ENCODE measurements at places on chromosomes 1 and 21. TPM values are rescaled to one million over a fixed set of nuclear protein-coding genes. Genes with fewer than 3 reads are reported as not detected.

DNA sequence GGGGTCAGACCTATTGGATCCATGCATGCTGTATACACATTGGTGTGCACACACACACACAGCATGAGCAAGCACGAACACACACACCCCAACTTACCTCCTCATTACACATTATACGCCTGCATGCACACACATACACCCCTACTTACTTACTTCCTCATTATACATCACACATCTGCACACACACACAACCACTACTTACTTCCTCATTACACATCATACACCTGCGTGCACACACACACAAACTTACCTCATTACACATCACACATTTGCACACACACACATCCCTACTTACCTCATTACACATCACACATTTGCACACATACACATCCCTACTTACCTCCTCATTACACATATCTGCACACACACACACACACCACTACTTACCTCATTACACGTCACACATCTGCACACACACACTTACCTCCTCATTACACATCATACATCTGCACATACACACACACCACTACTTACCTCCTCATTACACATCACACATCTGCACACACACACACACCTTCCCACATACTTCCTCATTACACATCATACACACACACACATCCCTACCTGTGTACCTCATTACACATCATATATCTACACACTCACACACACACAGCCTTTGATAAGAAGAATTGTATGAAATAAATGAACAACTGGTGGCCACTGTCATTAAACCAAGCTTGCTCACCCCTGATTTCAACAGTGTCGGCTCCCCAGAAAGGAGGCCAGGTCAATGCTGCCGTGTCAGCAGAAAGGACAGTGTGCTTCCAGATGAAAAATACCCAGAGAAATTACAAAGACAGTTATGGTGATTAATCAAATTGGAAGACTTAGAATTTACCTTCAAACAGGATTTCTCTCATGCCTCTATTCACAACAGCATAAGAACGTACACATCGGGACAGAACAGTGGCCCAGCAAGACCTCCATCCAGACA, 117.8 kb downstream of the SETD4 start:
- no peak for DNase-seq

GRCh38 chr1:70805641-70806040, 242.0 kb downstream of the PTGER3 start:
- no peak for DNase-seq

FAM43B gene
- not detected for total RNA-seq

- no peak for DNase-seq
Observed at GRCh38 chr1:33098371-33098770, 17.4 kb downstream of the AZIN2 start.

CACNA1S gene
- not detected for total RNA-seq

- DNase-seq = no peak
Observed at GRCh38 chr21:26888931-26889330, 43.7 kb upstream of the ADAMTS1 start.

CATSPERE gene
- total RNA-seq = 1.9 TPM

- no peak for DNase-seq
Observed at GRCh38 chr1:91784616-91785015, 101.3 kb downstream of the TGFBR3 start.

DNA sequence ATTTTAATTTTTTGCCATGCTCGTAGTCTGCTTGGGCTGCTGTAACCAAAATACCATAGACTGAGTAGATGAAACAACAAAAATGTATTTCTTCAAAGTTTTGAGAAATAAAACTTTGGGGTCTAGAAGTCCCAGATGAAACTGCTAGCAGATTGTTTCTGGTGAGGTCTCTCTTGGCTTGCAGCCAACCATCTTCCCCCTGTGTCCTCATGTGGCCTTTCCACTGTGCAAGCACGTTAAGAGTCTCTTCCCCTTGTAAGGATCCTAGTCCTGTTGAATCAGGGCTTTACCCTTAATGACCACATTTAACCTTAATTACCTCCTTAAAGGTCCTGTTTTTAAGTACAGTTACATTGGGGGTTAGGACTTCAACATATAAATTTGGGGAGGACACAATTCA, 86.6 kb downstream of the PTBP2 start:
- peak; percentile 21 for DNase-seq

DNA sequence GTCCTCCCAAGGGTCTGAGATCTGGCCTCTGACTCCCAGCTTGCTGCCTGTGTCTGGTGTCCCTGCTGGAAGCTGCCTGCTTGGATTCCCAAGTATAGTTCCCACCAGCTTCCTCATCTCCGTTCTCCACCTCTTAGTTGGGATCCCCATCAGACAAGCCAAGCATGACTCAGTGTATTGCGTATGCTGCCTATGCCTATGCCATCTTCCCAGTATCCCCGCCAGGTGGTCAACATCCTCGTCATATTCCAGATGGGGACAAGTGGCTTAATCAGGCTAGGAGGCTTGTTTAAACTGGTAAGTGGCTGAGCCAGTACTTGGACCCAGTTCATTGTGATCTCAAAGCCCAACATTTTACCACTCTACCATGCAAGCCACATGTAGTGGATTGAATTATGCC, 204.4 kb downstream of the GRIK3 start:
- no peak for DNase-seq

DNA sequence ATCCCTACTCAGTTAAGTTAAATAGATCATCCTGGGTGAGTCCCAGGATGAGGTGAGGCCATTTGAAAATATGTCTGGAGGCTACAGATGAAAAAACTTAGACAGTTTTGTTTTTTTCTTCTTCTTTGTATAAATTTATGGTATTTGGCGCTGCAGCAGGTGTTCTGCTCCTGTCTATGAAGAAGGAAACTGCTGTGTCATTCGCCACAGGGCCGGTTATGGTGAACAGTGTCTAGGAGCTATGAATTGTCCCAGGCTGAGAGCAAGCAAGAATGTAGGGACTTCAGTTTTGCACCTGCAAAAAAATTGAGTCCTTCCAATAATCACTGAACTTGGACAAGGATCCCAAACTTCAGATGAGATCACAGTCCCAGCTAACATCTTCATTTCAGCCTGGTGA, 674.3 kb upstream of the RGS18 start:
- no peak for DNase-seq

- no peak for DNase-seq
Observed at GRCh38 chr1:17287130-17287776, 20.7 kb upstream of the PADI4 start.

DNA sequence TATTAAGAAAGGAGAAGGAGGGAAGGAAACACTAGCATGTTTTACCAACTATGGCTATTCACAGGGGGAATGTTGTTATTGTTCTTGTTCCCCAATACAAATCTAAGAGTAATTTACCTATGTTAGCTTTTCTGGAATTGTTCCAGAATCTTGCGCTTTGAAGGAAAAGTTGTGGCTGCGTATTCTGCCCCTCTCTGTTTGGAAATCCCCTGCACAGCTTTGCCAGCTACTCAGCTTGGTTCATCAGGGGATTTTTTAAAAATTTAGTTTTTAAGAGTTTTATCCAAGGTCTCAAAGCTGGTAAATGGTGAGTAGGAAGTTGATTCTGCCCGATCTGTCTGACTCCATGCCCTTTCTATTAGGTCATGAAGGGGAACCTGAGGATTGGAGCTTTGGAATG, 9.5 kb upstream of the IRF6 start:
- no peak for DNase-seq

DNA sequence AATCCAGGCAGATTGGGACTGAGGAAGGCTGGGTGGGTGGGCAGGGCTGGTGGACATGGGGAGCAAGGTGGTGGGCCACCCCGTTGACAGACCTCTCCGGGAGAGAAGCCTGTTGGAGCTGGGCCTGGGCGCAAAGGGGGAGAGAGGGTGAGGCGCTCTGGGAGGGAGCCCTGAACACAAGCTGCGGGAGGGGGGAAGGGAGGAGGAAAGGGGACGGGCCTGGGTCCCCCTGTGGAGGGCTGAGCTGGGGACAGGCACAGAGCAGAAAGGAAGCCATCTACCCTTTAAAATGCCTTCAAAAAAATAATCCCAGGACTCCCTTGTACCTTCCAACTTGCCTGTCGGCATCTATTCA, 161.8 kb downstream of the PSMG1 start:
- no peak for DNase-seq

DNA sequence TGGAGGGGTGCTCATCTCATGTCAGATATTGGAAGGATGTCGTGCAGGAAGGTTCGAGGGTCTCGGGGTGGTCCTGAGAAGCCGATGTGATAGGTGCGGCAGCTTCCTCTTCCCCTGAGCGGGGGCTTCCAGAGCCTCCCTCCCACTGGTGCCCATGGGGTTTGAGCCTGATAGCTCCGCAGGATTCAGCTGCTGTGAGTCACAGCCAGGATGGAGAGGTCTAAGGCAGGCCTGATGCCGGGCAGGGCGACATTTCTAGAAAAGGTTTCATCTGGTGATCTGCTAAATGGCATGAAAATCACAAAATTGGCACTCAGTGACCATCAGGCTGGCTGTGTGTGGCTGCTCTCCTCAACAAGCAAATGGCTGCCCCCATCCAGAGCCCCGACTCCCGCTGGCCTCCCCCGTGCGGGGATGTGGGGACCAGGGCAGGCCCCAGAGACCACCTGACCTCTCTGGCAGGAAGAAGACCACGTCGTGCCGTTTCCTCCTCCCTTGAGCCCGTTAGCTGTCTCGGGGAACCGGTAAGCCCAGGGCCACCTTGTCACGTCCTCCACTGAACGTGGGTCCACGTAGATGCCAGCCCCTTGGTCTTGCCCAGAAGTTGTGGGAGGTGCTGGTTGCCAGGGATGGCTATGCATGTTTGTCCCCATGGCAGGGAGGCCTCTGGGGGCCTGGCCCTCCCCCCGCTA, 66.1 kb downstream of the SKI start:
- no peak for DNase-seq

GRCh38 chr1:236604905-236605806, 840 bp upstream of the HEATR1 start:
- DNase-seq = no peak

IFFO2 gene
- 35.1 TPM for total RNA-seq

GRCh38 chr1:94385308-94385929, 32.8 kb upstream of the ABCD3 start:
- DNase-seq = no peak

DNA sequence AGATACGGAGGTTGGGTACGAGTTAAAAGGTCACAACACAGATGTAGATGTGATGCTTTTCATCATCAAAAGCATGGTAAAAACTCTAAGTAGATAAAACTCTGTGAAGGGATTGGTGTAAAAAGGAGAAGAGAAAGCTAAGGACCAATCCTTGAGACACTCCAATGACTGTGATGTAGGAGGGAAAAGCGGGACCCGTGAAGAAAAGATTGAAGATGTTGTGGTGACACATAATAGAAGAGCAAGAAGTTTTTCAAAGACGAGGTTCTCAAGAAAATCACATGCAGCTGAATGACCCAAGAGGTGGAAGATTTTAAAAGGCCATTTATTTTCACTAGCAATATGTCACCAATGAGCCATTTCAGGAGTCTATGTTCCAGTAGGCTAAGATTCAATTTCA, 179.5 kb downstream of the MRPL39 start:
- no peak for DNase-seq

GRCh38 chr21:29248124-29248523, 50.6 kb upstream of the BACH1 start:
- no peak for DNase-seq

- DNase-seq = no peak
Observed at GRCh38 chr1:18183533-18183932, 75.9 kb downstream of the IGSF21 start.

DNA sequence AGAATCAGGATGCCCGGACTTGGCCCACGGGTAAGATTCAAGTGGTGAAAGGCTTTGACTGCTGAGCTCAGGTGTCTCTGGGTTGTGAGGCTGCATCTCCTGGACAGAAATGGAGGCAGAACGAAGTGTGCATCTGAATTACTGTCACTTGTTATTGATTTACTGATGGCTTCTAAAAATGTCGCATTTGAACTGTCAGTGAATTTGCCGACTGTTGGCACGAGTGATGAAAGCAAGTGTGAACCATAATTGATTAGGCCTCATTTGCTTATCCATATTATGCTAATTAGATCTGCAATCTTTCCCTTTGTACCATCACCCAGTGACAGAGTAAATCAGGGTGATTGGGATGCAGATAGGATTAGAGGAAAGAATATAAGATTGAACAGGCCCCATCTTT, 252.4 kb downstream of the NUF2 start:
- DNase-seq = no peak

OPTC gene
- not detected for total RNA-seq

DNA sequence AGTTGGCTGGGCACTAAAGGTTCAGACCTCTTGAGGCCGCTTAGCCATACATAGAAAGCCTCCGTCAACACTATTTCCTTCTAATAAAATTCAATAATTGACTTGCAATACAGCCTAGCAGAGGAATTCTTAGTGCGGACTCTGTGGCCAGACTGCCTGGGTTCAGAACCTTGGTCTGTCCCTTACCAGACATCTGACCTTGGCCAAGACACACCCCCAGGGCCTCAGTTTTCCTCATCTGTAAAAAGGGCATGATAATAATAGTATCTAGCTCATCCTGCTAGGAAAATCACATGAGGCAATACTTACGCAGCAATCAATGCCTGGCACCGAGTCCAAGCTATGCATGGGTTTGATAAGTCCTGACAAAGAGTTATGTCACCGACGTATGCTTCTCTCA, 148.2 kb upstream of the SOD1 start:
- DNase-seq = no peak

DNA sequence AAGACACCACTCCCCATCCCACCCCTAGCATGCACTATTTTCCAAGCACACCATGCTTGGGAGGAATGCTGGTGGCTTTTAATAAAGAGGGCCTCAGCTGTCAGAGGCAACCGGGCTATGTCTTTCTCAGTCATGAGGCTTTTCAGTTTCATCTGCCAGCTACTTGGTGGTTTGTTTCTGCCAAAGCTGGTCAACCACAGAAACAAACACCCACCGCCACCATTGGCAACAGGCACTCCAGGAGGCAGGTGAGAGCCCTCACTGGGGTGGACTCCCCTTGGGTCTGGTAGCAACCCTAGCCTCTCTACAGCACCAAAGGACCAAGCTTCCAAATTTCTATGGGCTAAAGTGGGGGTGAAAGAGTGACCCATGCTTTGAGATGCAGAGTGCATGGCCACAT, 54.3 kb upstream of the CD1D start:
- no peak for DNase-seq

DNA sequence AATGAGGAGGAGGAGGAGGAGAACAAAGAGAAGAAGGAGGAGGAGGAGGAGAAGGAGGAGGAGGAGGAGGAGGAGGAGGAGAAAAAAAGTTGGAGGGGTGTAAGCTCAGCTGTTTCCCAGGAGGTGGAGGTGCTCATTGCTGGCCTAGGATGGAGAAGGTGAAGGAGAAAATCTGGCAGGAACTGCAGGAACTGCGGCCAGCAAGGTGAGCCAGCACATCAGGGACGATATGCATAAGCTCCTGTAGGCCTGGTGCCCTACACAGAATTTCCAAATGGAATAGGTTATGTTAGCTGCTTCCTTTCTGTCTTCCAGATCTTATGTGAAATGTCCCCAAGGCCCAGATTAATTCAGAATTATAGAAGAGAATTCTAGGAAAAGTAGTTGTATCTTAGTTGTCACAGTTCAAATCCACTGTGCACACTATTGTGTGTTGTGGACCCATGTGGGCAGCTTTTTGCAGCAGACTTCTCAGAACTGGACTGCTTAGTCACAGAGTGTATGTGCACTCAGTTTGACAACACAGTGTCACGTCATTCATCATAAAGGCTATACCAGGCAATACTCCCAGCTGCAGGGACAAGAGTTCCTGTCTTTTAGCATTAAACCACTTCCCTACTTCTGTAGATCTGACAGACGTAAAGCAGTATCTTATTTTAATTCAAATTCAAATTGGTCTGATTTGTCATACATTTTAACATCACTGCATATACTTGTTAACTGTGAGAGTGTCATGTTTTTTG, 303.7 kb downstream of the HLX start:
- no peak for DNase-seq

All from endothelial cell of umbilical vein (primary cell).